IMR-90 (cell line): ENCODE measurements at places on chromosomes 2 and 18. TPM values are rescaled to one million over a fixed set of nuclear protein-coding genes. Genes with fewer than 3 reads are reported as not detected.

GRCh38 chr18:54210463-54210862 lies 14.0 kb downstream of the MBD2 start:
- no peak overlapping the region for H3K27ac ChIP-seq
- H3K36me3 ChIP-seq: no peaks in the 10 kb centered on the region
- H3K4me3 ChIP-seq: no peak overlapping the region

Gene CNTNAP5
- total RNA-seq: not detected in 2 replicates

Gene RUFY4
- not detected in 2 replicates for total RNA-seq

DNA sequence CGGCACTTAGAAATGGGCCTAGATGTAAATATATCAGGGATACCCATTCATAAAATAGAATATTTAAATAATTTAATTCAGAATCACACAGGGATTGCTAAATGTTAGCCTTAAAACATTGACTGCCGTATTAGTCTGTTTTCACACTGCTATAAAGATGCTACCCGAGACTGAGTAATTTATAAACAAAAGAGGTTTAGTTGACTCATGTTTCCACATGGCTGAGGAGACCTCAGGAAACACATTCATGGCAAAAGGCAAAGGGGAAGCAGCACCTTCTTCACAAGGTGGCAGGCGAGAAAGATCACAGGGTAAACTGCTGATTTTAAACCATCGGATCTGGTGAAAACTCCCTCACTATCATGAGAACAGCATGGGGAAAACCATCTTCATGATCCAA lies 223.6 kb upstream of the GULP1 start:
- H3K27ac ChIP-seq: no peak overlapping the region
- no peaks in the 10 kb centered on the region for H3K36me3 ChIP-seq
- H3K27me3 ChIP-seq: 0 out of 2 replicates have a peak, but pooled peaks cover 2% of the 10 kb centered on the region
- peak; percentile 44 for DNase-seq
- H3K4me1 ChIP-seq: peaks cover 2% of the 10 kb centered on the region
- H3K4me3 ChIP-seq: no peak overlapping the region

DNA sequence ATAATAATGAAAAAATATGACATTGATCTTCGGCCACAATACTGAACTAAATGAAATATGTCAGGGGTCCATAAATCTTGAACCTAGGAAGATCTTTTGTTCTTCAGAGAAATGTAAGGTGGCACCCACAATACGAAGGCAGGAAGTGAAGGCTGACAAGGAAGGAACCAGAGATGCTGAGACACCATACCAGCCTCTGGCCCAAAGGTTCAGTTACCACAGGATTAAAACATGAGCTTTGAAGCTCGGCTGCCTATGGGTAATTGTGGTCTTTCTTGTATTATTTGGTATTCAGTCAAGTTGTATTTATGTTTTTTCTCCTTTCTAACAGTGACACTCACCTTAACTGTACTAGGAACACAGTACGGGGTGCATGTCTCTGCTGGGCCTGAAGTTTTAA lies 448.8 kb upstream of the SETBP1 start:
- DNase-seq: no peak
- no peak overlapping the region for H3K27ac ChIP-seq
- H3K4me1 ChIP-seq: no peaks in the 10 kb centered on the region
- H3K36me3 ChIP-seq: no peaks in the 10 kb centered on the region
- no peaks in the 10 kb centered on the region for H3K27me3 ChIP-seq
